ENCODE measurements at places on chromosomes 5 and 9.

DNA sequence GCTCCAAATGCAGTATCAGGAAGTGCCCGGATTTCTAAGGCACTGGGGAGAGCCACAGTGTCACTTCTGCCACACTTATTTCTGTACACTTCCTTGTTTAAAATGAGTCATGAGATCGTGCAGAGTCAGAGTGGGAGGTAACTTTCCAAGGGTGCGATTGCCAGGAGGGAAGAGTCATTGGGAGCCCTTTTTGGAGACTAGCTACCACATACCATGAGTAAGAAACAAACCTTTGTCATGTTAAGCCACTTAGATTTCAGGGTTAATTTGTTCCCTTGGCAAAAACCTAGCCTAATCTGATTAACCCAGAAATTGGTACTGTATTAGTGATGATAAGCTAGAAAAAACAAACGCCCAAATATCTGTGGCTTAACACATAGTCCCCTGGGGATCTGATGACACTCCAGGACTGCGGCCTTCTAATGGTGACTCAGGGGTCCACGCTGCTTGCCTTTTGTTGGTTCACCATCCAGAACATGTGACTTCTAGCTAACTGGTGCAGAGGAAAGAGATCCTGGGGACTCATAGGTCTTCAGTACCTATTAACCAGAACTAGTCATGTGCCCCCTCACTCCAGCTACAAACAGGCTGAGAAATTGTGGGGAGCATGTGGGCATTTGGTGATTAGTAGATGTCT, 48.6 kb upstream of the TLE1 start:
- DNase-seq = peak; percentile 38

DNA sequence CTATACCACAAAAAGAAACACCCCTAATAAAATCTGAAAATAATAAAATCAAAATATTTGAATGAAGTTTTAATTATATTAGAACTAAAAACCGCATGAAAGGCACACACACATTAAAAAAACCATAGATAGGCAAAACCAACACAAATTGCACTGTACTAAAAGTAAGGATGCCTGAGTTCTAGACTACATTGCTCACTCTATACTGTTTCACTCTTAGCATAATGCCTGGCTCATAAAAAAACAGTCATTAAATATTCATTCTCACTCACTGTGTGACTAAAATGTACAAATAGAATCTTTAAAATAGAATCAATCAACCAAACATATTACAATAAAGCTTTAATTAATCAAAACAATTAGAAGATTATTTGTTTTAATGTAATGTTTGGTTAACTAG, 41.7 kb downstream of the CETN3 start:
- no peak for DNase-seq

- DNase-seq = no peak
Observed at GRCh38 chr9:110148891-110149290, 59.1 kb downstream of the C9orf152 start.

DNA sequence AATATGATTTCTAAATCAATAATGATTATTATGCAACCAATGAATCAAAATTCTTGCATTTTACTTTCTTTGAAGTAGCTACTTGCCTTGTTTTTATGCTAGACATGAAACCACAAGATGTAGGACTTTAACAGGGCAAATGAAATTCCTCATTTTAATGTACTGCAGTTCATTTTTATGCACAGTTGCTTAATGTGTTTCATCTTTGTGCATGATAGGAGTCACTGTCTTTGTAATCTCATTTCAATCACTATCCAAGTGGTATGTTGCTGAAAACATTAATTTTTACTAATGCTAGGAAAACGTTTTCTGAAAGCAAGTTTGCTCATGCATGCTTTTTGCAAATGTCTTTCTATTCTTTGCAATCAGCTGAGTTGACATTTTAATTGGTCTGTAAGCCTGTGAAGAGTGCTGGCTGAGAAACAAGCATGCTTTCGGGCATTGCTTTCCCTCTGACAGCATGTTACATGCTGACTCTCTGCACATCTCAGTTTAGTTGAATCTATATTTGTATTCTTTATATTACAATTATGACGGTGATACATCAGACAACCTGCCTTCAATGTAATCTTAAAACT, 535.0 kb upstream of the CDH18 start:
- DNase-seq = no peak

DNA sequence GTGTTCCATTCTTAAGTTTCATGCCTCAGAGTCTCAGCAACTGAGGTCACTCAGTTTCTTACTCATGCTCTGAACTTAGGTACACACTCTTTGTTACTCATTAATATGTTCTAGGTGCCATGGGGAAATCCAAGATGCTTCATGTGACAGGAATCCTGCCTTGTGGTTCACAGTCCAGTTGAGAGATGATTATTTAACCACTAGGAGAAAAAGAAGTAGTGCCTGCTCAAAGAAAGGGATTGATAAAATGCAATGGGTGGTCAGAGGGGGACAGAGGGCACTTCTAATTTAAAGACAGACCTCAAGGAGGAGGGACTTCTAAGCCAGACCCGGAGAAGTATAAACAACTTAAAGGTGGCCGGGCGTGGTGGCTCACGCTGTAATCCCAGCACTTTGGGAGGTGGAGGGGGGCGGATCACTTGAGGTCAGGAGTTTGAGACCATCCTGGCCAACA, 69.0 kb downstream of the UGCG start:
- DNase-seq = no peak

DNA sequence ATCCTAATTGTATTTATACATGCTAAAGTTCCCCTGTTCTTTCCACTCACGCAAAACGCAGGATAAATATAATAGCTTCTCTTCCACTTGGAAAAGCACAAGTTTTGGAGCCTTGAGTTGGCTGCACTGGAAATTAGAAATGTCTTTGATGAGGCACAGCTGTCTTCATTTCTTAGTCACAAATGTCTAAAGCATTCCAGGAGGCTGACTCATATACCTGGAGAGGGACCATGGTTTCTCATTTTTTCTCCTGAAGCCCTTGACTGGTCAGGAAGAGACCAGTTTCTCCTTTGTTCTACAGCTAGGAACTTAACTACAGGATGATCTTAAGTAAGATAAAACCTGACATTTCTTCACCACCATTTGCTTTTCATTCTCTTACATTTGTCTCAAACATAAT, 16.2 kb downstream of the MTX3 start:
- no peak for DNase-seq

GRCh38 chr5:145198525-145199260, 636.4 kb downstream of the PRELID2 start:
- no peak for DNase-seq

GRCh38 chr9:97565262-97565661, 63.8 kb downstream of the TMOD1 start:
- DNase-seq = no peak

GRCh38 chr5:80408484-80409366, 861 bp downstream of the ZFYVE16 start:
- DNase-seq = no peak

GRCh38 chr5:139138109-139138508, 60.1 kb downstream of the SIL1 start:
- no peak for DNase-seq

DNA sequence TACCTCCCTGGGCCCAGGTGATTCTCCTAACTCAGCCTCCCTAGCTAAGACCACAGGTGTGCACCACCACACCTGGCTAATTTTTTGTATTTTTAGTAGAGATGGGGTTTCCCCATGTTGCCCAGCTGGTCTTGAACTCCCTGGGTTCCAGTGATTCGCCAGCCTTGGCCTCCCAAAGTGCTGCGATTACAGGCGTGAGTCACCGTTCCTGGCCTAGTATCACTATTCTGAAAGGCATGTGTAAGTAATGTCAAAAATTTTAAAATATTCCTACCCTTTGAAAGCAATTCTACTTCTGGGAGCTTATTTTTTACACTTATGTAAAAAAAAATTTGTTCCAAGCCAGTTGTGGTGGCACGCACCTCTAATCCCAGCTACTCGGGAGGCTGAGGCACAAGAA, 27.1 kb upstream of the TLE1 start:
- DNase-seq = no peak

- no peak for DNase-seq
Observed at GRCh38 chr5:31656806-31657205, 17.9 kb downstream of the PDZD2 start.

DNA sequence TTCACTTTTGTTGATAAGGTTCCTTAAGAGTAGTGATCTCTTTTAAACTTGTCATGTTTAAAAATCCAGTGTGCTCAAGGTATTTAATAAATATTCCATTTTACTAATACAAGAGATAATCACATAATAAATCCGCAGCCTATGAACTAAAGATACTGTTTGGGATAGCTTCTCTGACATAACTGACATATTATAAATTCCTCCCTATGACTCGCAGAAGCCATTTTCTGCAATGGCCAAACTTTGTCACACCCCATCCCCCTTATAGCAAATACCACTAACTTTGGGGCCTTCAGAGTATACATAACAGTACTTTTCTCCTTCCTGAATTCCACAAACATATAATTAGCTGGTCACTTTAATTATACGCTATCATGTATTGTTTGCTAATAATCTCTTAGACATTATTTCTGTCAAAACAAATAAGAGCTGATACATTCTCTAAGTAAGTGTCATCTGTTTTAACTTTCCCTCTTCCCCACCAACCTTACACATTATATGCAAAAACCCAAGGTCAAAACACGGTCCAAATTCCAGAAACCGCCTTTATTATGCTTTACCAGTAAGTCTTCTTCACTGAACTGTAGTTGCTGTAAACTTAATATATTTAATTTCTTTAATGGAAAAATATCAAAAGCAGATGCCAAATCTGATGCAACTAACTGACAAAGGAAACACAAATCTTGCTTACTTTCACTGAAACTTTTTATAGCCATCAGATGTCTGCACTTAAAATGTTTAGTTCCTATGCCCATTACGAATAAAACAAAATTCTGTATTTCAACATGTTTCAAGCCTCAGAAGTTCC, 971 bp downstream of the TMEM267 start:
- no peak for DNase-seq

- no peak for DNase-seq
Observed at GRCh38 chr9:125332527-125332926, 70.9 kb downstream of the GAPVD1 start.

DNA sequence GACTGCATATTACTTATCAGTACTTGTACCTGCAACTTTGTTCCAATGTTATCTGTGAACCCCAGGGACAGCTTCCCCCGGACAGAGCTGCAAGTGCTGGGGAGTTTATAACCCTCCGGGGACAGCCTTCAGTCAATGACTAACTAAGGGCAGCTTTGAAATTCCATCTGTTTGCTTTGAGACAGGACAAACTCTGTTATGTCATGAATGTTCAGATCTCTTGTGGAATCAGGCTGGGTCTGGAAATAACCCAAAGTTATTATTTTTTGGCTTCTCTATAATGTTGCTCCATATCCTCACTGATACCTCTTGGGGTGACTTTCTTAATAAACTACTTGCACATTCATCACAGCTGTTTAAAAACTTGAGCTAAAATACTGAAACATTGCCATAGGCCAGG, 617.5 kb upstream of the TLE4 start:
- no peak for DNase-seq
